ENCODE measurements at places on chromosomes 4 and X.

GRCh38 chr4:115944146-115944905 is 830.9 kb upstream of the NDST4 start:
- DNase-seq, result no peak

GRCh38 chrX:129597905-129598304 is 56.9 kb downstream of the APLN start:
- DNase-seq, result no peak

DNA sequence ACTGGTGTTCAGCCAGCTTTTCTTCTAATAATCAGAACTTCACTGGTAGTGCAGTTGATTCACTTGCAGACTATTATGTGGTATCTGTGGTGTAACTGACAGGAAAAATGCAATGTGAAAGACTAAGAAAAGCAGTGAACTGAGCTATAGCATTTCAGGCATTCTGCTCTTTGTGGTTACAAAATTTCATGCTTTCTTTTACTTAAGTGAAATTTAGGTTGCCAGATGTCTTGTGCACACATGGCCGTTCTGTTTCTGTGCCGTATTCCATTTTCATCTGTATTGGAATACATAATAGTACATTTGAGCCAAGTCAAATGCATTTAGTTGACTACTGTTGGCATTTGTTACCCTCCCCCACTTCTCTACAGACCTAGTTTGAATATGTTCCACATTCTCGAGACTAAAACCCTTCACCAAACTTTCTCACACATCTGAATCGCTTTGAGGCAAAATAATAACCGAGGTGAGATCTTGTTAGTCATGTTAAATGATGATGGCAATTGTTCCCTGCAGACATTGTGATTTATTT is 8.2 kb downstream of the RTL3 start:
- peak; percentile 74 for DNase-seq

DNA sequence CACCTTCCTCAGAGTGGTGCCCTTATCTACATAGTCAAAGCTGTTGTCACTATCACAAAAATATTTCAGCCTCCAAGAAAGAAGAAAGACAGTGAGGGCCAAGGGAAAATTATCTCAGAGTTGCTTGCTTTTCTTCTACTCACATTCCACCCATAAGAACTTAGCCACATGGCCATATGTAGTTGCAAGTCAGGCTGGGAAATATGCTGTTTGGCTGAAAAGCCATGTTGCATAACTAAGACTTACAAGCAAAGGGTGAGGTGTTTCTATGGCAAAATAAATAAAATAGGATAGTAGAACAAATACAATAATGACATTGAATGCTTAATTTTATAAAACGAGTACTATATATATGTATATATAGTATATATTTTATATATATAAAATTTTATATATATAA is 365.9 kb upstream of the PABPC4L start:
- DNase-seq, result no peak

DNA sequence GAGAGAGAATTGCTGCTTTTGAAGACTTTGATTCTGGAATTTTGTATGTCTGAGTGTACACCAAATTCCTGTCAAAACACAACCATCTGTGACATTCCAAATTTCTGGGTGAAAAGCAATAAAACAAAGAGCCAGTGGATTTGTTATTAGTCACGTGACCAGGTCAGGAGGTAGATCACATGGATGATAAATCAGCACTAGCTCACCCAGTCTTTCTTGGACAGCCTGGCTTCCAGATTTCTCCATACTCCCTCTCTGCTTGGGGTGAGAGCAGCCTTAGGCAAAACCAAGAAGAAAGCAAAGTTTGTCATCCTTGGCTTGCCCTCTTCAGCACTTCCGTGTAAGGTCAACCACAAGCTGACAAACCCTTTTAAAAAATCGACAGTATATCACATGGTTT is 194.2 kb downstream of the CLCN4 start:
- DNase-seq, result no peak

DNA sequence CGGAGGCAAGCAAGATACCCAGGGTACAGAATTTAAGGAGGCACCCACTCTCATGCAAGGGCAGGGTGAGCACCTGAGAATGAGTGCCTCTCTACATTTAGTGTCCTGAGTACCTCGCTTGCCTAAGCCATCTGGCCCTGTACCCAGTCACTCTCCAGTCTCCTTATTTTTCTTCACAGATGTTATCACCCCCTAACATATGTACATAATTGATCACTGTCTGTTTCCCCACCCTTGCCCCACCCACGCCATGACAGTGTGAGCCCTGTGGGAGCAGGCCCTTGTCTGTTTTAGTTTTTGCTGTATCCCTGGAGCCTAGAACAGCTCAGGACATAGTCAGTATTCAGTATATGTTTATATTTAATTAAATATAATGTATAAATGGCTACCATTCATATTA is 113.6 kb downstream of the SPRY1 start:
- DNase-seq, result no peak

DNA sequence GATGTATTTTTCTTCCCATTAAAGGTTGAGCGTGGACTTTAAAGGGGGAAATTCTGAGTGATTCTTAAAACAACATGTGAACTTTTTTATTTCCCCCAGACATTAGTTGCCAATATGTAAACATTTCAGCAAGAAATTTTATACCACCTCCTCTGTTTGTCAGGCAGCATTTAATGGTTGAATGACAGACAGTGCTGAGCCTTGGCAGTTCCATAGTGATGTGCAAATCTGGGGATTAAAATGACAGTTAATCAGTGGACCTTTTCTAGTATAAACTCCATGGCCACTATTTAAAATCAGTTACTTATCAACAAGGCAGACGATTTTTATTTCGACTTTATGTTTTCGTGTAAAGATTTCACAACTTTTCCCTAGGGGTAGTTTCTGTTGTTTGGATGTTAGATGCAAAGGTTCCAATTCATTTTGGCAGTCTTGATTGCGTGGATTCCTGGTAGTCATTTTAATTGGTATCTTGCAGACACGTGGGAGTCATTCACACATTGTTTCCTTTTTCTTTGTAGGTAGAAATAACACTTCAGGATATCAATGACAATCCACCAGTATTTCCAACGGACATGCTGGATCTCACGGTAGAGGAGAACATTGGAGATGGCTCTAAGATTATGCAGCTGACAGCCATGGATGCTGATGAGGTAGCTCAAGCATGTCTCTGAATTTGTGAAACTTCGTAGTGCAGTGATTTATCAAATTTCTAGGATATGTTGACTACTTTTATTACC is 83.7 kb downstream of the FAT4 start:
- no peak for DNase-seq

- DNase-seq, result peak; percentile 8
Measured at GRCh38 chr4:157204634-157205244, 15.8 kb upstream of the GRIA2 start.

DNA sequence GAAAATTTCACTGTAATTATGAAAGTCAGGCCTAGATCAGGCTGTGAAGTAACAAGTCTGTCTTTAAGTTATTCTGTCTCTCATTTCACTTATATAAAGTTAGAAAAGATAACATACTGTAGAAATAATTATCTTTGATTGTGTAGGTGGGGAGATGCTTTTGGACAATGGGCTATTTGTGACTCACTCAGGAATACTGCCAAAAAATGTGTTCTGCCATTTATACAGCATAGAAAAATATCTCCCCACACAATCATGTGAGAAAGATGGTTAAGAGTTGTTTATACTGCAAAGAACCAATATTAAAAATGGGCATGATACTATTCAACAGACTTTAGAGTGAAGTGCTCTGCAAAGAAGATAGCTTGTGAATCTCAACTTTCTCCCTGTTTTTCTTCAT is 95.0 kb upstream of the GABRA2 start:
- DNase-seq, result no peak

DNA sequence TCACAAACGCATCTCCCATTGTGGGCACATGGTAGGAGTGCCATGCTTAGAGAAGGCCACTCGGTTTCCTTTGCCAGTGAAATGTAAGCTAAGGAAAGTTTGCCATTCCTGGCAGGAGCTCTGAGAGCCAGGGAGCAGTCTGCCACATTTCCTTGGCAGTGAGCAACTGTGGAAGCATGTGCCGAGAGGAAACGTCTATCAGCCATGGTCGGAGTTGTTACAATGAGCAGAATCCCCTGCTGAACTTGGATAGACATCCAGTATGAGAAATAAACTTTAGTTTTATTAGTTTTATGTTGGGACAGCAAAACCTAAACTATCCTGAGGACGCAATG is 51.1 kb downstream of the ENOPH1 start:
- no peak for DNase-seq

GRCh38 chr4:123380728-123381716 is 15.6 kb upstream of the SPRY1 start:
- DNase-seq, result peak; percentile 55

GRCh38 chr4:72136429-72136828 is 104.6 kb downstream of the NPFFR2 start:
- DNase-seq, result no peak

DNA sequence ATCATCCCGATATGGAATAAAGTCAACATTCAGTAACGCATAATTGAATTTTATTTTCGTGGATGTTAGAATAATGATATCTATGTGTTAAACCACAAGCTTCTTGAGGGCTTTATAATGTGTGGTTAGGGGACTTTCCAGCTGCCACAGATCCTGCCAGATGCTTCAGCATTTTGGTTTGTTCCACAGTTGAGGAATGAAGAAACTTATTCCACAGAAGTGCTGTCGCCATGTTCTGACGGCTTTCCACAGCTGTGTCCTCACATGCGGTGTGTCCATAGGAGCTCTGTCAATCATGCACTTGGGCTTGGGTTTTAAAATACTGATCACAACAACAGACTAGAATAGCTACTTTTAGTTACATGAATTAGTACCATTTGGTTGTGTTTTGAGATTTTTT is 411.9 kb downstream of the TRIML1 start:
- DNase-seq, result no peak

DNA sequence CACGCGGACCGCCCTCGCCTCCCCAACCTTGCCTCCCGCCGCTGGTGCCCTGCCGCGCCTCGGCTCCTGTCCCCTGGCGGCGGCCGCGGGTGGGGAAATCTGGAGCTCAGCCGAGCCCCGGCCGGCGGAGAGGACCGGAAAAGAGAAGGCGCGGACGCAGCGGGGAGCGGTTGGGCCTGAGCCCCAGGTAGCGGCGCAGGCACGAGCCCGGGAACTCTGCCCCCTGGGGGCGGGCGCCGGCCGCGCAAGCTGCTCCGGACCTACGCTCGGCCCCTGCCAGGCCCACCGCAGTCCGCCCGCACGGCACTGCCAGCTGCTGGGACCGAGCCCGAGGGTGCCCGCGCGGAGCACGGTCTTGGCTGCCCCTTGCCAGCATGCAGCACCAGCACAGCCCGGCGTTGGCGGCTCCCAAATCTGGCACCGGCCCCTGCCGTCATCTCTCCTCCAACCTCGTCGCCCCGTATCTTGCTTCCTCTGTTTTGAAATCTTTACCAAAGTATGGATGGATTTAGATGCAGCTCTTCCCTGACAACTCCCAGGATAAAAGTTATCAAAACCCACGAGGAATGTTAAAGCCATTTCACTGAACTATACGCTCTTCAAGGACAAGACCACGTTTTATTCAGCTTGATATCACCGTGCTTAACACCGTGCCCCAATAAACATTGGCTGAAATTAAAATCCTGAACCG is at the start of gene PRSS12:
PRSS12 (minus strand) TSS at position 161 of the 691 bp plus-strand sequence. CDS start 283 bp downstream, outside the sequence.
- DNase-seq, result peak; percentile 59

DNA sequence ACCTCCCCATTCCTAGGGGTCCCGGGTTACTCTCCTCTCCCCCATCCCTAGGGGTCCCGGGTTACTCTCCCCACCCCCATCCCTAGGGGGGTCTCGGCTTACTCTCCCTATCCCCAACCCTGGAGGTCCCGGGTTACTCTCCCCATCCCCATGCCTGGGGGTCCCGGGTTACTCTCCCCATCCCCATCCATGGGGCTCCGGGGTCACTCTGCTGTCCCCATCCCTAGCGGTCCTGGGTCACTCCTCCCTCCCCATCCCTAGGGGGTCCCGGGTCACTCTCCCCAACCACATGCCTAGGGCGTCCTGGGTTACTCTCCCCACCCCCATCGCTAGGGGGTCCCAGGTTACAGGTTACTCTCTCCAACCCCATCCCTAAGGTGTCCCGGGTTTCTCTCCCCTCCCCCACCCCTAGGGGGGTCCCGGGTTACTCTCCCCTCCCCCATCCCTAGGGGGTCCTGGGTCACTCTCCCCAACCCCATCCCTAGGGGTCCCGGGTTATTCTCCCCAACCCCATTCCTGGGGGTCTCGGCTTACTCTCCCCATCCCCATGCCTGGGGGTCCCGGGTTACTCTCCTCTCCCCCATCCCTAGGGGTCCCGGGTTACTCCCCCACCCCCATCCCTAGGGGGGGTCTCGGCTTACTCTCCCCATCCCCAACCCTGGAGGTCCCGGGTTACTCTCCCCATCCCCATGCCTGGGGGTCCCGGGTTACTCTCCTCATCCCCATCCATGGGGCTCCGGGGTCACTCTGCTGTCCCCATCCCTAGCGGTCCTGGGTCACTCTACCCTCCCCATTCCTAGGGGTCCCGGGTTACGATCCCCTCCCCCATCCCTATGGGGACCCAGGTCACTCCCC is 821 bp downstream of the ASMTL start:
- DNase-seq, result no peak

DNA sequence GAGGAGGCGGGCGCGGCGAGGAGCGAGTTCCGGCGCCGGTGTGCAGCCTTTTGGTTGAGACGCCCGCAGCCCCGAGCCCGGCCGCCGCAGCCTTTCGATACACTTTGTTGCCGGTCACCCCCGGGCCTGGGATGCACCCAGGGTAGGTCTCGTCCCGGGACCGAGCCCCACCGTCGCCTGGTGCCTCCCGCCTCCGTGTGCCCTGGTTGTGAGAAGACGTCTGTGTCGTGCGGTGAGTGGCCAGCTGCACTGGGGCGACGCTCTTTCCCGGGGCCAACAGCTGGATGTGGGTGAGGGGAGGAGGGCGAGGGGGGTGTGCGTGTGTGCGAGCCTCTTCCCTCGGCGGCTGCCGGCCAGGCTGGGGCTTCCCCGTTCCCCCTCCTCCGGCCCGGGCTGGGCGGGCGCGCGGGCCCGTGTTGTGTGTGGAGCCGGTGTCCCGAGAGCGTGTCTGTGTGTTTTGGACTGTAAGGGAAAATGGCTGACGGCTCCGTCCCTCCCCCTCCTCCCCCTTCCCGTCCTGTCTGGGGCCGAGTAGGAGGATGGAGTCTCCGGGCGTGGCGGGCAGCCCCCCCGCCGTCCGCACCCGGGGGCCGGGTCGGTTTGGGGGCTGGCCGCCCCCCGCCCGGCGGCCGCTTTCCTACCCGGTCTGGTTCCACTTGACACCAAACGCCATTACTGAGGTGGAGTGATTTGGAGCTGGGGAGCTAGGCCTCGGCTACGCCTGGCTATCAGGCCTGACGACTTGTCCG is 807 bp downstream of the USP9X start:
- DNase-seq, result peak; percentile 50

Measured in activated CD4-positive, alpha-beta T cell treated with anti-CD3 and anti-CD28 coated beads, Interleukin-2, amount 50 U/mL, for 16 hours (primary cell).